ENCODE measurements at places on chromosomes 7 and 10.

DNA sequence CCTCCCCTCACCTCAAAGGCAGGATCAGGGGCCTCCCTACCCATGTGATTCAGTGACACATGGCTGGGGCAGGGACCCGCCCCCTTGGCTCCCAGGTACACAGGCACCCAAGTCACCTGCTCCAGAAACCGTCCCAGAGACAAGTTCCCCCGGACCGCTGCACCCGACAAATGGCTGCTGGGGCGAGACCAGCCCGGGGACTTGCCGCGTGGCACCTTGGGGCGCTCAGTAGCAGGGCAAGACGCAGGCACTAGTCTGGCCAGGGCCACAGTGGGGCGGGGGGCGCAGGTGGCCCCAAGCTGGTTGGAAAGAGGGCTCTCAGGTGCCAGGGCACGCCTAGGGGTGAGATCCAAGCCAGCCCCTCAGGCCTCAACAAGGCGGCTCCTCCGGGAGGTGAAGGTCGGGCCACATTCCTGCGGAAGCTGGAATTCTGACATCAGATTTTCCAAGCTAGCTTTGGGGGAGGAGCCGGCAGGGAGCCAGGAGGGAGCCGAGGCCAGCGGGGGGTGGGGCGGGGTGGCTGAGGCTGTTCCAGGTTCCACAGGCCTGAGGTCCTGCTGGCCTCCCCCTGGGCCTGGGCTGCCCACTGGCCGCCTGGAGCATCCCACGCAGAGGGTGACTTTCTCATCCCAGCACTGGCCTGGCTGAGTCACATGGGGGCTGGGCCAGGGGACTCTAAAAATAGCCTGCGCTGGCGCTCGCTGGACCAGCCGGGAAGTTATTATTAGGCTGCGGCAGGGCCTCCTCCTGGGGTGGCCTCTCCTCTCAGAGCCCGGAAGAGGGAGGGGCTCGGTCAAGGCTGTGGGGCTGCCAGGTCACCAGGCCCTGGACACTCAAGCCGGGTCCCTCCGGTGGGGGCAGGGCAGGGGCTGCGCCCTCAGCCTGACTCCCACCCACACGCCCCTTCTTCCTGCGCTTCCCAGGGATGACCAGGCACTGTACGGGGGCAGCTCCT lies 20.5 kb upstream of the INPP5A start:
- H3K4me1 ChIP-seq = no peaks in the 10 kb centered on the region
- H3K27me3 ChIP-seq = no peaks in the 10 kb centered on the region
- DNase-seq = no peak
- no peak overlapping the region for H3K4me3 ChIP-seq
- no peak overlapping the region for H3K27ac ChIP-seq
- no peaks in the 10 kb centered on the region for H3K36me3 ChIP-seq

GRCh38 chr7:75055830-75056772 lies 17.5 kb downstream of the RCC1L start:
- no peaks in the 10 kb centered on the region for H3K27me3 ChIP-seq
- H3K4me1 ChIP-seq = peaks cover 1% of the 10 kb centered on the region
- no peak for DNase-seq
- no peak overlapping the region for H3K4me3 ChIP-seq
- no peak overlapping the region for H3K27ac ChIP-seq

DNA sequence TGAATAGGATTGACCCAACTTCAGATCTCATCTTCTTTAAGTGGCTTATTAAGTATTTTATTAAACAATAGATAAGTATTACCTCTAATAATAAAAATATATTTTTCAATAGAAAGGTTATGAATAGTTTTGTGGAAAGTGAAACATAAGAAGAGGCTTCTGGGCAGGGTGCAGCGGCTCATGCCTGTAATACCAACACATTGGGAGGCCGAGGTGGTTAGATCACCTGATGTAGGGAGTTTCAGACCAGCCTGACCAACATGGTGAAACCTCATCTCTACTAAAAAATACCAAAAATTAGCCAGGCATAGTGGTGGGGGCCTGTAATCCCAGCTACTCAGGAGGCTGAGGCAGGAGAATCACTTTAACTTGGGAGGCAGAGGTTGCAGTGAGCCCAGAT lies 26.5 kb downstream of the GPR85 start:
- H3K4me3 ChIP-seq = no peak overlapping the region
- no peaks in the 10 kb centered on the region for H3K4me1 ChIP-seq
- H3K27me3 ChIP-seq = peaks cover 4% of the 10 kb centered on the region
- H3K36me3 ChIP-seq = no peaks in the 10 kb centered on the region
- H3K27ac ChIP-seq = no peak overlapping the region

- H3K4me1 ChIP-seq = no peaks in the 10 kb centered on the region
- H3K27me3 ChIP-seq = no peaks in the 10 kb centered on the region
- no peak for DNase-seq
- no peaks in the 10 kb centered on the region for H3K36me3 ChIP-seq
- no peak overlapping the region for H3K27ac ChIP-seq
- H3K4me3 ChIP-seq = no peak overlapping the region
These were observed 496.1 kb downstream of the CCSER2 start for GRCh38 chr10:84824525-84824924.

- peaks cover 19% of the 10 kb centered on the region for H3K4me1 ChIP-seq
- H3K36me3 ChIP-seq = no peaks in the 10 kb centered on the region
- no peak overlapping the region for H3K4me3 ChIP-seq
- H3K27ac ChIP-seq = no peak overlapping the region
- no peak for DNase-seq
These were observed 242.6 kb downstream of the DNAJB6 start for GRCh38 chr7:157579425-157579824.

DNA sequence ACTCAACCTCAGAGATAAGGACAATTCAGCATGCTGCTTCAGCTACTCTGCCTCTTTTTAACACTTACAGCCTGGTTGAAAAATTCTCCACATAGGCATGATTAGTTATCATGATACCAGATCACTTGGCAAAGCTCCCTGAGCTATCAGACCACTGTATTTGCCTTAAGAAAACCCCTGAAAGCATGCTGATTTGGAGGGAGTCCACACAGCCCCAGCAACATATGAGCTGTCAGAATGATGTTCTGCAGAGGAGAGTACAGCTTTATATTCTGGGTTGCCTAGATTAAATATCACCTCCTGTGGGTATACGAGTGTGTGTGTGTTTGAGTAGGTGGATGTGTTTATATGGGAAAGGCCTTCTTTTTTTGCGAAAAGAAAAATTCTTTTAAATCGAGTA lies 170.2 kb upstream of the CHRM2 start:
- H3K36me3 ChIP-seq = no peaks in the 10 kb centered on the region
- no peak overlapping the region for H3K27ac ChIP-seq
- no peak overlapping the region for H3K4me3 ChIP-seq
- no peak for DNase-seq
